ENCODE measurements at places on chromosomes 6 and 20. TPM values are rescaled to one million over a fixed set of nuclear protein-coding genes. Genes with fewer than 3 reads are reported as not detected.

PSORS1C2 gene
- not detected for total RNA-seq

ZNF133 gene
- 38.3 TPM for total RNA-seq

EYA2 gene
- total RNA-seq = 18.0 TPM

HRH3 gene
- total RNA-seq = 1.3 TPM

ADRM1 gene
- 47.6 TPM for total RNA-seq

RAB44 gene
- 0.33 TPM for total RNA-seq

B4GALT5 gene
- 29.4 TPM for total RNA-seq

PRDM13 gene
- total RNA-seq = 16.6 TPM

AIF1 gene
- 10.5 TPM for total RNA-seq

BANF2 gene
- not detected for total RNA-seq

AKAP12 gene
- 228 TPM for total RNA-seq

SYCP2 gene
- total RNA-seq = 5.4 TPM

ZFP57 gene
- total RNA-seq = not detected

TNXB gene
- total RNA-seq = 129 TPM

FAM135A gene
- 98.3 TPM for total RNA-seq

ENPP4 gene
- 18.4 TPM for total RNA-seq

Data from camera-type eye (tissue), 1 donor.